H9 (cell line): ENCODE measurements at places on chromosomes 2 and 18.

DNA sequence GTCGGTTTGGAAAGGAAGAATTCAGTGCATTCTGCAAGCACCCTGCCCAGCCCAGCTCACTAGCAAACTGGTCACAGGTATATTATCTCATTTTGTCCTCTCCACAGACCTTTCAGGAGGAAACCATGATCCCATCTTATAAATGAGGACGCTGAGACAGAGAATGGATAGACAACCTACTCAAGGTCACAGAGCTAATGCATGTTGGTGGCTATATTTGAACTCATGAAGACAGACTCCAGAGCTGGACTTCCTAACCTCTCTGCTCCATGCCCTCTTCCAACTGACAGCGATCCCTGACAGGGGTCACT, 29.5 kb downstream of the SERPINB5 start:
- DNase-seq = no peak

GRCh38 chr2:132936791-132937190, 266.8 kb upstream of the LYPD1 start:
- DNase-seq = no peak

GRCh38 chr2:119683713-119684443, 4.9 kb downstream of the TMEM177 start:
- DNase-seq = no peak

- no peak for DNase-seq
Measured at GRCh38 chr2:22276696-22277095, 1108.3 kb upstream of the KLHL29 start.

GRCh38 chr2:238650536-238650935, 197.3 kb upstream of the TWIST2 start:
- DNase-seq = no peak

GRCh38 chr2:224948005-224948404, 94.3 kb downstream of the DOCK10 start:
- no peak for DNase-seq

DNA sequence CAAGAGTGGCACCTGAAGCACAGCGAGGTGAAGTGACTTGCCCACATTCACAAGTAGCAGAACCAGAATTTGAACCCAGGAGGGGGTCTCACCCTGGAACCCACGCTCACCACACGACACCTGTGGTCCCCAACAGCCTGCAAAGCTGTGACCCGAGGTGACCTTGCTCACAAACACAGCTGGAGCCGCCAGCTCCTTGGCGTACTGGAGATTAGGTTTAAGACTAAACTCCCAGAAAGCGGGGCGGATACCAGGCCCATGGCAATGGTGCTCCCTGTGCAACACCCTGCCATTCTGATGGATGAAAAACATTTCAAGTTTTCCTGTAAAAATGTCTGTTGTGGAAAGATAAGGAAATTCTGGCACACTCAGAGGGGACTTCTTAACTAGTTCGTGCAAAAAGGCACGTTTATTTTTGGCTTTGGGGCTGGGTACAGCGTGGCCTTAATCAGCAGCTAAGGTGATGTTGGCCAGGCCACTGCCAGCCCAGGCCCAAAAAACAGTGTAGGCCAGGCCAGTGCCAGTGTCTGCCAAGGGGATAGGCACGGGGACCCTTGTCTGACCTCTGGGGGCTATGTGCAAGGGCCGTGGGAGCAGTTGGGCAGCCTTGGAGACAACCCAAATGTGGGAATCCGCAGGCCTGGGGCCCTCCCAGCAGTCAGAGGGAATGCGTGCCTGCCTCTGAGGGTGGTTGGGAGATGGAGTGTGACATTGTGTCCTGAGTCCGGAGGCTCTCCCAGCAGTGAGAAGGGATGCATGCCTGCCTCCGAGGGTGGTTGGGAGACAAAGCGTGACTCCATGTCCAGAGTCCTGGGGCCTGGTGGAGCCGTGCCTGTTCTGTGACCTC, 185.0 kb upstream of the HS6ST1 start:
- no peak for DNase-seq

DNA sequence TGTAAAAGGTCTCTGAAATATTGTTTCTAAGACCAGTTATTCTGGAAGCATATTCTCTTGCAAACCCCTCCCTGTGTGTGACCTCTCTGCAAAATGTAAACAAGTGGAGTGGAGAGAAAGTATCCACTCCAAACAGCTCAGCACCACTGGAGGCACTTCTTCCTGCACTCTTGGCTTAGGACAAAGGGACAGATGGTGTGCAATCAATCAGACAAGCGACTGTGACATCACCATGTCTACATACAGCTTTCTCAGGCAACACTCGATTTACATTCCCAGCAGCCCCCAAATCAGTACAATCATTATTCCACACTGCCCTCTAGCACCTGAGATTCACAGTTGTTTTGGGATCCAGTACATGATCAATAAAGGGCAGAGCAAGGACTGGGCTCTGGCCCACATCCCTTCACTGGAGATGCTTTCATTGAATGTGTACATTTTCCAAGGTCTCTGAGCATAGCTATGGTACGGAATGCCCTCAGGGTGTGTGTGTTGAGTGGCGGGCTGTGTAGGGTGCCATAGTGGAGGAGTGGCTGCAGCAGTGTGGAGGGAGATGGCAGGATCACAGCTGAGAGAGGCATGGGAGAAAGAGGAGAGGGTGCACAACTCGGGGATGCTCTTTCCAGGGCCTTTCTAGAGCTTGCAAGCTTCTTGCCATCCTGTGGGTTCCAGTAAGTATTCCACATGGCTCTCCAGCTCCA, 311.8 kb upstream of the ST6GAL2 start:
- DNase-seq = no peak

DNA sequence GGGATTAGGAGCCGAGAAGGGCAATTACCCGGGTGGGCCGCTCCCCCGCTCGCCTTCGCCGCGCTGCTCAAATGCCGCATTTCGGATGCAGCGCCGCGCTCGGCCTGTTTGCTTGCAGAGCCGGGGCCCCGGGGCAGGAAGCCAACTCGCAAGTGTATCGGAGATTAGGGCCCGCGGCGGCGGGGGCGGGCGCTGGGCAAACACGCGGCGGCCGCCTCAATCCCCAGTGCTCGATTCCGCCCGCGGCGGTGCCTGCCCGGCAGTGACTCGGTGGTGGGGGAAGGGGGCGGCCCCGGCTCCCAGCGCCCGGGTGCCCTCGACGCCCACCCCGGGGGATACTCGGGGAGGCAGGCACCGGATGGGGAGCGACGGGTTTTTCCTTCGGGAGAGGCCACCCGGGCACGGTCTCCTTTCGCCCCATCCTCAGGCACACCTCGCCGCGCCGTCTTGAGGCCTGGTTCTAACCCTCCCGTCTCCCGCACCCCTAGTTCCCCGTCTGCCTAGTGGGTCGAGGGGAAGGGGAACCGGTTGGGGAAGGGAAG, 26.6 kb upstream of the NOTO start:
- DNase-seq = peak; percentile 65

DNA sequence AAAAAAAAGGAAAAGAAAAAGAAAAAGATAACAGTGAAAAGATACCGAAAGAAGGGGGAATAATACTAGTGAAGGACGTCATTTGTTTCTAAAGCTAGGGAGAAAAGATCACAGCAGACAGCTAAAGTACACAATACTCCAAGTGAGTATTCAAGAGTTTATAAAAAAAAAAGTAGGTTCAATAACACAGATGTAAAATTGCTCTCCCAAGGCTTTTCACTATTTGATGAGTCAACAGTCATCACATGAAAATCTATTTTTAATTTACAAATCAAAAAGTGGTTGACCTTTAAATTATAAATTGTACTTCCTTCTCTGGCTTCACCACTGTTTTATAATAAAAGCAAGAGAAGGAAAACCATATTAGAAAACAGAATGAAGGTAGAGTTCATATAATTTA, 144.0 kb downstream of the ZRANB3 start:
- DNase-seq = no peak

DNA sequence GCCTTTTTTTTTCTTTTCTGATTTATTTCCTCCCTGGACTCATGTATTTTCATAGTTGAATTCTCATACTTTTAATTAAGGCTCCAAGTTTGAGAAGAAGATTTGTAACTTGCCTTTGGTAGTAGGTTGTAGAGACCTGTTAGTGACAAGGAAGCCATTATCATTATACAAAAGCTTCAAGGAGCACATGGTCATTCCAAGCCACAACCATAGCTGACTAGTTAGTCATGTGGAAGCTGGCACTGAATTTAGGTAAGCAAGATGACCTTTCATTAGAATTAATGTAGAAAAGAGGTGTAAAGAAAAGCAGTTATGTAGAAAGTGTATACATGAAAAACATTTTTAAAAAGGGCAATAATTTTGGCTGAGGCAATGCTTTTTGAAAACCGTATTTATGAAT, 89.7 kb downstream of the LRP1B start:
- no peak for DNase-seq

- DNase-seq = no peak
Measured at GRCh38 chr2:2662037-2662846, 331.2 kb upstream of the MYT1L start.

DNA sequence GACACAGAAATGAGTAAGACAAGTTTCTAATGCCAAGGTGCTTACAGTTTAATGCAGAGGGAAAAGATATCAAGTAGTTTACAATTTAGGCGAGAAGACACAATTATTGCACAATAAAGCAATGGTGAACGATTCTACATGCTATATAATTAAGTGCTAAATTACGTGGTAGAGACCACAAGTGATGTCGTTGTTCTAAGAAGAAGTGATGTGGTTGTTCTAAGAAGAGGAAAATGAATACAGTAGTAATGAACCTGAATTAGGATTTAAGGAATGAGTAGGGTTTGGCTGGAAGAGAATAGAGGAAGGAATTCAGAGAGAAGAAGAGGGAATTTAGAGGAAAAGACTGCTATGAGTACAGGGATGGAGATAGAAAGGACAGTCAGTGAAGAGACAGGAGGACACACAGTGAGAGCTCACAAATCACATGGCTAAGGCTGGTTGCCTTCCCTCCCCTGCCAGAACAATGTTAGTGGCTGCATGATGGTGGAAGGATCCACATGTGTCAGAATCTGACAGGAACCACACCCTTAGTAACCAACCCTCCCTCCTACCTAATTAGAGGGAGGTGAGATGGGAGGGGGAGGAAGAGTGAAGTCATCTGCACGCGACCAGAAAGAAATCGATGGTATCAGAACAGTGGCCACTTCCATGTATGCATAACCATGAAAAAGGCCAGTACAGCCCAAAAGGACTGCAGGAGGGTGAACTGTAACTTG, 44.7 kb downstream of the M1AP start:
- DNase-seq = no peak

DNA sequence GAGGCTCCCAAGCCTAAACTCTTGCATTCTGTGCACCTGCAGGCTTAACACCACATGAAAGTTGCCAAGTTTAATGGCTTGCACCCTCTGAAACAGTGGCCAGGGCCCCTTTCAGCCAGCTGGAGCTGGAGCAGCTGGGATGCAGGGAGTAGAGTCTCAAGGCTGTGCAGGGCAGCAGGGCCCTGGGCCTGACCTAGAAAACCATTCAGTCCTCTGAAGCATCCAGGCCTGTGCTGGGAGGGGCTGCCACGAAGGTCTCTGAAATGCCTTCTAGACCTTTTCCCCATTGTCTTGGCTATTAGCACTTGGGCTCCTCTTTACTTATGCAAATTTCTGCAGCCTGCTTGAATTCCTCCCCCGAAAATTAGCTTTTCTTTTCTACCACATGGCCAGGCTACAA, 10.6 kb upstream of the SFT2D3 start:
- DNase-seq = no peak

- no peak for DNase-seq
Measured at GRCh38 chr2:37767959-37768925, 96.8 kb upstream of the CDC42EP3 start.

- DNase-seq = no peak
Measured at GRCh38 chr18:78661316-78661715, 318.3 kb upstream of the SALL3 start.

DNA sequence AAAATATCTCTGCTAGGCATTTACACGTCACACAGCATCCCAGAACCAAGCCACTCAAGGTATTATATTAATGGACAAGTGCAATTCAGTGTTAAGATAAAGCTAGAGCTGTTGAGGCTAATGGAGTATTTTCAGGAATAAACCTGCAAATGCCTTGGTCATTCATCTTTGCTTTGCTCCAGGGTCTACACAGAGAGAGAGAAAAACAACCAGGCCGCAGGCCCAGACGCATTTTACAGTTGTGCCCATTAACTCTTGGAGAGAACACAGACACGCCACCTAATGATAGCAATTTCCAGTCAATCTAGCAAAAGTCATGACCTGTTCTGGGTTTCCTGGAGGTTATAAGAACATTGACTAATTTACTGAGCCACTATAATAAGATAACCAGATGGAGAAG, 829.3 kb downstream of the LRRTM4 start:
- DNase-seq = no peak

GRCh38 chr2:172282944-172283343, 144.4 kb upstream of the ITGA6 start:
- no peak for DNase-seq

DNA sequence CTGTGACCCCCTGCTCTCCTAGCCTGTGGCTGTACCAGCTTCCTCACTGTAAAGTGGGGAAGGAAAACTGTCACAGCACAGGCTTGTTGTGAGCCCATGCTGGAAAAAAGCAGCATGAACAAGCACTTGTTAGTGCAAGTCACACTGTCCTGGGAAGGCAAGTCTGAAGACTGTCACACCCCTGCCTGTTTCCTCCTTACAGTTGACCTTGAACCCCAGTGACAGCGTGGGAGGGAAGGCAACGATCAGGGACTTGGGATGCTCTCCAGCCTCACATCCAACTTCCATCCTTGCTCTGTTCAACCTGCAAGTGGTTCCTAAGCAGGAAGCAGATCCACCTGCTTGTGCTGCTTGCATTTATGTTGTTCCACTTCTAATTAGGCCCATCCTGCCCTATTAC, 311.3 kb upstream of the KLHL29 start:
- no peak for DNase-seq

DNA sequence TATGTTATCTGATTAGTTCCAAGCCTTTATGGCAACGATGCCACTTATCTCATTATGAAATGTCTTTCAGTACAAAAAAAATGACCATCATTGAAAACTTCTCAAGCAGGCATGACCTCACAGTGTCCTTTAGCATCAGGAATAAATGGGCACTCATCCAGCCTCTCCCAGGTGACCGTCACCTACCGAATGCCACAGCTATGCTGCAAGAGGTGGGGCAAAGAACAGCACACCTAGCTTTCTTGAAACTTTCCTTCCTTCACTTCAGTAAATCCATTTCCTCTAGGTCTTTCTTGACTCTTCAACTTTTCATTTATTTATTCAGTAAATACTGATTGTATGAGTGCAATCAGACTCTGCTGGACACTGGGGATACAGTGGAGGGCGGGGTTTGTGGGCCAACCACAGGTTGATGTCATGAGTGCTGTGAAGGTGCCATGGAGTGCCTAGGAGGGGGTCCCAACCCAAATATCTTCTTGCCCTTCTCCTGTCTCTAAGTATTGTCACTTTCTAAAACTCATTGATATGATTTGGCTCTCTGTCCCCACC, 54.3 kb upstream of the HK2 start:
- no peak for DNase-seq

DNA sequence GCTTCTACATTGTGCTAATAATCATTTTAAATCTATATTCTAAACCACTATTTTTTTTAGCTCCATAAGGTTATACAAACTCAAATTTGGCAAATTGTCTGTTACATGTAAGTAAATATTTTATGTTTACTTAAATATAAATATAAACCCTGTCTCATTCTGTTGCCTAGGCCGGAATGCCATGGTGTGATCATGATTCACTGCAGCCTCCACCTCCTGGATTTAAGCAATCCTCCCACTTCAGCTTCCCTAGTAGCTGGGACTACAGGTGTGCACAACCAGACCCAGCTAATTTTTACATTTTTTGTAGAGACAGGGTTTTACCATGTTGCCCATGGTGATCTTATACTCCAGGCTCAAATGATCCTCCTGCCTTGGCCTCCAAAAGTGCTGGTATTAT, 124.7 kb downstream of the MEIS1 start:
- DNase-seq = no peak
